ENCODE measurements at places on chromosomes 6 and 20.
A peak's percentile ranks its signal among the peaks of the same experiment; 100 is the strongest.

DNA sequence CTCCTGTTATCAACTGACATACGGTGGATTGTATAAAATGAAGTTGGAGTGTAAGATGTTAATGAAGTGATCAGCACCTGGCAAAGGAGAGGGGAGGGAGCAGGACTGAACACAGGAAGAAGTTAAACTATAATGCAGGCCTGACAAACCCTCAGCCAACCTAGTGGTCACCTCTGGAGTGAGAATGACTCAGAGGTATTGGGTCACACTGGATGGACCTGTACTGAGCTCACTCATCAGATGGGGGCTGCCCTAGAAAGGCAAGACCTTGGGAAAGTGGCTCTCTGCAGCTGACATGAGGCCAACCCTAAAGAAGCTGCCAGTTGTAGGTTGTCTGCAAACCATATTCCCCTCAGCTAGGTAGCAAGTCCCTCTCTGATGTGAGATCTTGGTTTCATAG, 193.3 kb upstream of the HTR1E start:
- DNase-seq: no peak

- DNase-seq: peak; percentile 28
Measured at GRCh38 chr20:4972506-4973251, 28.6 kb downstream of the SLC23A2 start.

DNA sequence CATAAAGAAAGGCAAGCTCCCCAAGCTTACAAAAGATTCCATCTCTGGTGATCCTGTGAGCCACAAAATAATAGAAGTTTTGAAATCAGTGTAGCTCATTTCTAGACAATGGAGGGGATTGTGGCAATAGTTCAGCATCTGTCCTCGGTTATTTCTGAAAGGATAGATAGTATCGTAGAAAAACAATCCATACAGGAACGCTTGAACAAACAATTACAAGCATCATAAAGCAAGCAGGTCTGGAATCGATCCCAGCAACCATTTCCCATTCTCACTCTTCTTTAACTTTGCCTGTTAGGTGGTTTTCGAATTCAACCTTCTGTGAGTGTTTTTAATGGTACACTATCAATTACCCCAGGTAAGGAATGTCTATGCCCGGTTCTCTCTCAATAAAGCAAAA, 931.1 kb downstream of the KIF16B start:
- DNase-seq: no peak

DNA sequence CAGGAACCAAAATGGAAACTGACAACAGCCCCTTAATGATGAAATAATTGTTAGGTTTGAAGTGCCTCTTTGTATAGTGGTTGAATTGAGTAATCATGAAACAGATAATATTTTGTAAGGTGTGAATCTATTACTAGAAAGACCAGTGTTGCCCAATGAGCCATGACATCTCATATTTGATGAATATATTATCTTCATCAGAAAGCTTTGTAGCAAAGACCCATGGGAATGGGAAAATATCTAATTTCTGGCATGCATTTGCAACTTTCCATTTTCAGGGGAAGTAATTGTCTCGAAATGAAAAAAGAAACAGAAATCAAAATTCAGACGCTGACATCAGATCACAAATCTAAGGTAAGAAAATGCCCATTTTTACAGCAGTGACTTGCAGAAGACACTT, 57.3 kb upstream of the LAMP5 start:
- DNase-seq: no peak

- DNase-seq: no peak
Measured at GRCh38 chr6:145749632-145750031, 14.3 kb upstream of the EPM2A start.

GRCh38 chr6:166907871-166908806, 48.2 kb downstream of the RNASET2 start:
- DNase-seq: no peak

- DNase-seq: no peak
Measured at GRCh38 chr6:32074996-32075532, 34.1 kb downstream of the TNXB start.

DNA sequence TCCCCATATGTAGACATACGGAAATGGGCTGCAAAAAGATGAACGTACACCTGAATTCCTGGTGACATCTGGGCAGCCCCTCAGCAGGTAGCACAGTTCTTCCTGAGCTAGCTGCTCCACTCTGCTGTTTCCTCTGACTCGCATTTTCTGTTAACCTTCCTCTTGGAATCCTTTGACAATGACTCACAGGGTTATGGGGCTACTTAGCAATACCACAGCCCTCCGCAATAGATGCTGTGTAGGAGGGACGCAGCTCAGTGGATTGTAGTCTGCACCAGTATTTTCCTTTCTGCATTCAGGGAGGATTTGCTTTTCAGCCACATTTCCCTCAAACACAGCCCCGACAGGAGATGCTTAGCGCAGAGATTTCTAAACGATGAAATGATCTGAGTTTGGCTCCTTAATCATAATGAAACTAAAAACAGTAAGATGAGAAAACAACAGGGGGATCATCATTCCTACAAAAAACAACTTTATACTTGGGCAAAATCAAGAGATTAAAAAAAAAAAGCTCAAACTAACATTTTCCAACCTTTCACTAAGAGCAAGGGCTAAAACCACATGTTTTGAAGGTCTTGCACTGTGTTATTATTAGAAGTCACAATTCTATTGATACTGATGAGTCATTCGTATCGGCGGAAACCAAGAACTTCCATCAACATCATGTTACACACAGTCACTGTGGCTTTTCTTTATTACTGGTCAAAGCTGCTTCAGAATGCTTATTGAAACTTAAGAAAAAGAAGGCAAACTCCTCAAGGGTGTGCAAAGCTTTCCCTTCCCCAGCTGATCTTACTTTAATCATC, 12.2 kb downstream of the BACH2 start:
- no peak for DNase-seq

GRCh38 chr6:87753131-87753685, 51.2 kb upstream of the AKIRIN2 start:
- DNase-seq: no peak

- DNase-seq: no peak
Measured at GRCh38 chr6:134607411-134607810, 289.5 kb upstream of the SGK1 start.

DNA sequence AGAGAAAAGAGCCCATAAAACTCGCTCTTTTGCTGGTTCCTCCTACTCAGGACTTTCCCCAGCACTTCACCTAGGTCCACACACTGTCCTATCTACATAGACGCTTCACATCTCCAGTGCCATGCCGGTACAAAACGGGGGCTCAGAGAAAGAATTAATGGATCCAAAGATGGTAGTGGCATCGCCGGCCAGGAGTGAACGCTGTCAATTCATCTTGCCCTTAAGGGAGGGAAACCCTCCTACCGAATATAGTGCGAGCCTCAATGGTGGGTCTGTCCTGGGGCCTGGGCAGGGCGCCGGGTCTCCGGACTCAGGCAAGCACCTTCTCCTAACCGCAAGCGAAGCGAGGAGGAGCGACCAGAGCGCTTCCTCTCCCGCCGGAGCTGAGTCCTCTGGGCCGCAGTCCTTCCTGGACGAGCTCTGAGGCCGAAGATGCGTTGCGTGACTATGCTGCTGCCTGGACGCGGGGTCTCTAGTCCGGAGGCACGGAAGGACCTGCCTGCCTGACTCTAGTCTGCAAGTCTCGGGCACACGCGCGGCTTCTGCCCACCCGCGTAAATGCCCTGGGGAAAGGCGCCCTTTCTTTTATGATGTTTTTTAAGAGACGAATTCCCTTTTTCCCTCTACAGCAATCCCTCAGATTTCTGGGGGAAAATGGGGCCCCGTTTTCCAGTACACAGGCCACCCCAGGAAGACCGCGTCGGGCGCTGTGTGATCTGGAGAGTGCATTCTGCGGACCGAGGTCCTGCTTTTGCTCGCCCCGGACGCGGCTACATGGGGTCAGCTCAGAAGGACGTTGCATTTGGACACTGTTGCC, 100.1 kb upstream of the PRDM1 start:
- no peak for DNase-seq

DNA sequence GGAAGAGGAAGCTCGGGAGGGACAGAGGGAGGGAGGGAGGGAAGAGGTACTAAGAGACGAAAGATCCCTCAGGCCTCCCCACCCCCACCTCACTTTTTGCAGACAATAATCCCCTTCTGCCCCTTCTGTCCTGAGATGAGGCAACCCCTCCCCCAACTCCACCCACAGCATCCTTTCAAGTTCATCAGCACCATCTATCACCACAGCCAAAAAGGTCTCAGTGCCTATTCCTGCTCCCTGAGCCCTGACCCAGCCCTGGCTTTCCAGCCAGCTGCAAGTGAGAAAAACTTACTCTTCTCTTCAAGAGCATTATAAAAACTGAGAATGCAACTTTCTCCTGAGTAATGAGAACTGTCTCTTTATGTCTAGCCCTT, 133.2 kb upstream of the LRFN2 start:
- DNase-seq: no peak

- no peak for DNase-seq
Measured at GRCh38 chr20:61636531-61637116, 384.6 kb downstream of the CDH4 start.

GRCh38 chr6:127301199-127301700, 34.6 kb downstream of the RNF146 start:
- no peak for DNase-seq

GRCh38 chr6:56803594-56803993, 151.3 kb upstream of the BEND6 start:
- DNase-seq: no peak
